ENCODE measurements at places on chromosomes 16 and 17.

GRCh38 chr16:35868630-35869029, 2409.2 kb downstream of the TP53TG3F start:
- no peak for DNase-seq

DNA sequence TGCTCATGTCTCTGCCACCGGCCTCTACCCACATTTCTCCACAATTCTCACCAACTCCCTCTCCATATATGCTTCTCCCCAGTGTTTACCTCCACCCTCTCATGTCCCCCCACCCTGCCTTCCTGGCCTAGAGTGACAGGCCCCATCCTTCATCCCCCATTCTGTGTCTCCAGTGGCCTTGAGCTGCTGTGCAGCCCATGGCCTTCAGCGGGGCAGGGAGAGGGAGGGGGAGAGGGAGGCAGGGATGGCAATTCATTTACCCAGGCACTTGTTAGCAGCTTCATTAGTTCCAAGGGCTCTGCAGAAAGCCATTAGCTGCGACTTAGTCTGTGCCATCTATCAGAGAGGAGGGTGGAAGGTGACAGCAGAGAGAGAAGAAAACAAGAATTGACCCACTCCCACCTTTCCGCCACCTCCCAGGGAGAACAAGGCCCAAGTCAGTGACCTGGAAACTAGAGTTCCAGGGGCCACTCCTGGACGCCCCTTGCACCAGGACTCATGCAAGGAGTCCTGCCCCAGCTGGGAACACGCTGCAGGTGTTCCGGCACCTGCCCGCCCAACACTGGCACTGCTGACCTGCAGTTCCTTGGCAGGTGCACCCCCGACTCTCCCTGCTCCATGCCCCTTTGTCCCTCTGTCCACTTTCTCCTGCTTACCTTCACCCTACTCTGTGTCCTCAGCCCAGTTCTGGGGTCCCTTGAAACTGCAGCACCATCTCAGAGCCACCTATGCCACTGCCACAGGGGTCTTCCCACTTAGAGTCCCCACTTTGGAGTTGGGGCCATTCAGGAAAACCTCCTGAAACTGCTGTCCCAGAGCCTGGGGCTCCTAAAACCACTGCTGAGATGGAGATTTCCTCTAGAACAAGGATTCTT, 23.5 kb upstream of the PYY start:
- DNase-seq, result no peak

DNA sequence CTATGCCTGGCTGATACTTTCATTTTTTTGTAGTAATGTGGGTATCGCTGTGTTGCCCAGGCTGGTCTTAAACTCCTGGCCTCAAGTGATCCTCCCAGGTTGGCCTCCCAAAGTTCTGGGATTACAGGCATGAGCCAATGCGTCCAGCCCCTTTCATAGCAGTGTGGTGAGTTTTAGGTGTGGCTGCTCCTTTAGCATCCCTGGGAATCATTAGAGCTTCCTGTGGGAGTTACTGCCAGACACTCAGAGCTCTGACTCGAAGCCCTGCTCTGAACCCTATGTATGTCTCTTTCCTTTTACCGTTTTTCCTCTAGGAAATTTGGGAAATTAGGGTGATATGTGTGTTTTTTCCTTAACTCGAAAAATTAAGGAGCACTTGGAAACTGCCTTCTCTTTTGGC, 44.5 kb downstream of the NDE1 start:
- no peak for DNase-seq

DNA sequence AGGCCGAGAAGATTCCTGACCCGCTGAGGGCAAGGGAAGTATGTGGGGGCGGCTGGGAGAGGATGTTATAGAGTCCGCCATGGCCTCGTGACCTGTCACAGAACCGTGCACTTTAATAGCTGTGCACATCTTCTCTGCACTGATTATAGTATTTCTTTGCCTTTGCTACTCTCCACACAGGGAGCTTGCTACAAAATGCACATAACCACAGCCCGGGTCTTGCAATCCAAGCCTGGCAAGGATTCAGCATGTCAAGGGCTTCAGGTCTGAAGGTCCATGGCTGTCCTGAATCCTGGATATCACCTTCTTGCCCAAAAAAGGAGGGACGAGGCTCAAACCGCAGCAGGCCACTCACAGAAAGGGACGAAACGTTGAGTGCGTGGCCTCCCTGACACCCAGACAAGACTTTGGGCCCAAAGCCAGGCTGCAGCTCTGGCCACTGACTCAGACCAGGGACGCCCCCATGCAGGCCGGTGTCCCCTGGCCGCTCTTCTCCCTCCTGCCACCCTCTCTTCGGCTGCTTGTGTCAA, 43.7 kb downstream of the USP22 start:
- DNase-seq, result no peak

DNA sequence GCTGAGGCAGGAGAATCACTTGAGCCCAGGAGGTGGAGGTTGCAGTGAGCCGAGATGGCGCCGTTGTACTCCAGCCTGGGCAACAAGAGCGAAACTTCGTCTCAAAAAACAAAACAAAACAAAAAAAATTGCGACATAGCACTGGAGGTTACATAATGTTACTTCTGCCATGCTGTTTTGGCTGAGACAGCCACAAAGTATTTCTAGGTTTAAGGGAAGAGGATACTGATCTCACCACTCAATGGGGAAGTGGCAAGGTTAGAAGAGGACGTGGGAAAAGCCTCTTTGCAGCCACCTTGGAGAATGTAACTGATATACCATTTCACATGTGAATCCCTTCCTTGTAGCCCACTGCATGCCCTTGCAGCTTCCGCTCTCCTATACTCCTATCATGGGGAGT, 131.2 kb upstream of the NLRP1 start:
- DNase-seq, result no peak

GRCh38 chr17:61305024-61305423, 94.6 kb upstream of the TBX2 start:
- DNase-seq, result peak; percentile 57

- no peak for DNase-seq
Measured at GRCh38 chr16:78244131-78244895, 144.9 kb downstream of the WWOX start.

DNA sequence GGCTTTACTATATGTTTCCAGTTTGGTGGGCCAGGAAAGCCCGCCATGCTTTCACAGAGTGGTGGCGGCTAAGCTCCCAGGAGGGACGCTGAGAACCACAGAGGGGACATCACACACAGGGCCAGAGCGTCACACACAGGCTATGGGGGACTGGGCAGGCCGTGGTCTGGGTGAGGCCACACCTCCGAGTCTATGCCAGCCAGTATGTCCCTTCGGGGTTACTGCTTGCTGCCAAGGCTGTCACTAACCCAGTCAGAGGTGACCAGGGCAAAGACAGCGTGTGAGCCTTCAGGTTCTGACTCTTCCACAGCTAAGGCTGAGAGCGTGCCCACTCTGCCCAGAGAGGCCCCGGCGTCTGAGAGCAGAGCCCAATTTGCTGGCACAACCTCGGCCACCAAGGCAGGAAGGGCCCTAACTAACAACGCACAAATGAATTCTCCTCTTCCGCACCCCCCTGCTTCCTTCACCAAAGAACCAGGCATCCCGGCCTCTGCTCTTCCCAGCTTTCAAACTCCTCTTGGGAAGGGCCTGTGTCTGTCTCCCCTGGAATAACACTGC, 2.9 kb downstream of the PLD6 start:
- no peak for DNase-seq

- DNase-seq, result no peak
Measured at GRCh38 chr16:86096850-86097249, 197.9 kb downstream of the IRF8 start.

DNA sequence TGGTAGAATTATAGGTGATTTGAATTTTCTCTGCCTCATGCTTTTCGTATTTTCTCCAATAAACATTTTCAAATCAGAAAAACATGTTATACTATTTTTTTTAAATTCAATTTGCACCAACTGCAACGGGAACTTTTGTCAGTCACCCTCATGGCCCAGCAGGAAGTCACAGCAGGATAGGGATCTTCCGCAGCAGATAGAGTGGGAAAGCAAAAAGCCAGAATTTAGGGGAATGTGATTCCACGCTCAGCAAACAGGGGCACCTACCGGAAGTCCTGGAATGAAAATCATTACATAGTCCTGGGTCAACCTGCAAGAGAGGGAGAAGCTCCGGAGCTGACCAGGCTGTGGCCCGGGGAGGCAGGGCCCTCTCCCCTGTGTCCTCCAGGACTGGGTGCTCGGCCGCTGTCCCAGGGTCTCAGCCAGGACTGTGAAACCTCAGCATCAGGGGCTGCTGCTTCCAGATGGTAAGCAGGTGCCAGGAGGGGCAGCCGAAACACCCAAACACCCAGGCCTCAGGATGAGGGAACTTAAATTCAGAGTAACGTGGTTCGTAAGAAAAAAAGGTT, 3.9 kb downstream of the SLC47A2 start:
- DNase-seq, result no peak

- DNase-seq, result no peak
Measured at GRCh38 chr16:89448656-89449055, 41.7 kb downstream of the ANKRD11 start.

GRCh38 chr17:63405741-63406261, 40.3 kb downstream of the CYB561 start:
- peak; percentile 76 for DNase-seq

DNA sequence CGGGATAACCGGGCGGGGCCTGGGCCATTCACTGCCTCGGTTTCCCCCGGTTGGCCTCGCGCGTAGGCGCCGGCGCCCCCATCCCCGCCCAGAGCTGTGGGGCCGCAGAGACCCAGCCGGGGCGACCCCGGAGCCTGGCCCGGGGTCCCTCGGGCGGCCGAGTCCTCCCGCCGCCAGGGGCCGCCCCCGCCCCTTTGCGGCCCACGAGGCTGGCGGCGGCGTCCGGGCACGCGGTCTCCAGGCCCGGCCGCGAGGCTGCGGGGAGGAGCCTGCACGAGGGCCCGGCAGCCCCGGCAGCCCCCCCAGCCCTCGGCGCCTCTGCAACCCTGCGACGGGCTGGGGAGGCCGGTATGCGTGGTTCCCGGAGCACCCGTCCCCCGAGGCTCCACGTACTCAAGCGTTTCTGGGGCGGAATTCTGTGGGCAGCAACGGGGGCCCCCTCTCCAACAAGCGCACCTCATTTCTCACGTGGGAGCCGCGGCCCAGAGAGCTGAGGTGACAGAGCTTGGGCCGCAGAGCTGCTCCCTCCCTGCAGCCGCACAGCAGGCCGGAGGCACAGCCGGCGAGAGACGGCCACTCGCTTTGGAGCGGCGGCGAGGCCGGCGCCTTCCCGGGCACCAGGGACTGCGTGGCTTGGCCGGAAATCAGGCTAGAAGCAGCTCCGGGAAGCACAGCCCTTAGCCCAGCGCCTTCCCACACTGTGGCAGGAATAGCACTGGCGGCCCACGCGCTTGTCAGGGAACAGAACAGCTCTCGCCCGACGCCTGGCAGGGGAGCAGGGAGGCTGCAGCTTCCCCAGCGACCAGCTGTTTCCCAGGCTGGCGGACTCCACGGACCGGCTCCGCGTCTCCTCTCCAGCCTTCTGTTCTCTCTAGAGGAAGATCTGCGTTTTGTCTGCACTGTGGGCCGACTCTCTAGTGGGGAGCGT, 867 bp upstream of the LIMD2 start:
- DNase-seq, result peak; percentile 29

DNA sequence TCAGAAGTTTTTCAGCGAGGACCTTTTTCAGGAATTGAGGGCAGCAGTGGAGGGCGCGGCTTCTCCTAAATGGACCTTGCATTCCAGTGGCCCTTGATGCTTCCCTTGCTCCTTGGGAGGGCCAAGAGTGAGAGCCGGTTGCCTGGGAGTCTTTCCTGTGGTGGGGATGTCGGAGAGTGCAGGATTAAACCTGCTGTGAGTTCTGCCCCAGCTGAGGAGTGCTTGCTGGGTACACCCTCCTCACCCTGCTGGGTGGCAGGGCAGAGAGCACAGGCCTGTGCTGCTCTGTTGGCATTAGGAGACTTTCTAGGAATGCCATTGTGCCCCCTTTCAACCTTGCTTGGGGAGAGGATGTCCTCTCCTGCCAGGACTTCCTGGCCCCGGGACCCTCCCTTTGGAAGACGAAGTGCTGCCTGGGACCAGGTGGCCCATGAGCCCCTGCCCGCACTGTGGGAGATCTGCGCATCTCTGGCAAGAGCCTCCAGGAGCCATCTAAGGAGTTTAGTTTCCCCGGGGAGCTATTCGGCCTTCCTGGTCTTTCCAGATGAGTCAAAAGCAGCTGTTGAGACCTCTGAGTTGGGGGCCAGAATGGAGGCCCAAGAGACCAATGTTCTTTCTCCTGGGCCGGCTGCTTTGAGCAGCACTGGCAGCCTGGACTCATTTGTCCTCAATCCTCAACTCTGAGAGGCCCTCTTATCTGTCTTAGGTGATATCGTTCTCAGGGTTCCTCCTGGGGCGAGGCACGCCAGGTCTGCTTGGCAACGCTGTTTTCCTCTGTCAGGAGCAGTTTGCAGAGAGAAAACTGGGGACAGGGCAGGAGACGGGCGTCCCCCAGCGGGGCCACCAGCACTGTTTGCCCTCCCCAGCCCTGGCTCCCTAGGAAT, 5.6 kb downstream of the LLGL2 start:
- no peak for DNase-seq

- DNase-seq, result peak; percentile 31
Measured at GRCh38 chr16:50208460-50208931, 55.4 kb downstream of the TENT4B start.

- DNase-seq, result no peak
Measured at GRCh38 chr16:54944002-54944401, 13.3 kb downstream of the IRX5 start.

- DNase-seq, result peak; percentile 49
Measured at GRCh38 chr17:58786586-58787295, 31.1 kb downstream of the PPM1E start.

DNA sequence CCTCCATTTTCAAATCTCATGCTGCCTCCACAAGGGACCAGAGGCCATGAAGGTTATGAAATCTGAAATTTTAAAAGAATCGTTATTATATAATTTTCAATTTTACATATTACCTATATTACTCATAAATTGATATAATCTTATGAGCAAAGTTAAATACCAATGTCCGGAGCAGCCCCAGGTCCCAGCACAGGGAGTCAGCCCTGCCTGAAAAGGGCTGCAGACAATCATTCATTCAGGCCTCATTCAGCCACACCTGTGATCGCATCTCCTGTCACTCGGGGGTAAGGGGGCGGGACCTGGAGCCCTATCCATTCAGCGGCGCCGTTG, 172.5 kb downstream of the AHSP start:
- DNase-seq, result no peak

DNA sequence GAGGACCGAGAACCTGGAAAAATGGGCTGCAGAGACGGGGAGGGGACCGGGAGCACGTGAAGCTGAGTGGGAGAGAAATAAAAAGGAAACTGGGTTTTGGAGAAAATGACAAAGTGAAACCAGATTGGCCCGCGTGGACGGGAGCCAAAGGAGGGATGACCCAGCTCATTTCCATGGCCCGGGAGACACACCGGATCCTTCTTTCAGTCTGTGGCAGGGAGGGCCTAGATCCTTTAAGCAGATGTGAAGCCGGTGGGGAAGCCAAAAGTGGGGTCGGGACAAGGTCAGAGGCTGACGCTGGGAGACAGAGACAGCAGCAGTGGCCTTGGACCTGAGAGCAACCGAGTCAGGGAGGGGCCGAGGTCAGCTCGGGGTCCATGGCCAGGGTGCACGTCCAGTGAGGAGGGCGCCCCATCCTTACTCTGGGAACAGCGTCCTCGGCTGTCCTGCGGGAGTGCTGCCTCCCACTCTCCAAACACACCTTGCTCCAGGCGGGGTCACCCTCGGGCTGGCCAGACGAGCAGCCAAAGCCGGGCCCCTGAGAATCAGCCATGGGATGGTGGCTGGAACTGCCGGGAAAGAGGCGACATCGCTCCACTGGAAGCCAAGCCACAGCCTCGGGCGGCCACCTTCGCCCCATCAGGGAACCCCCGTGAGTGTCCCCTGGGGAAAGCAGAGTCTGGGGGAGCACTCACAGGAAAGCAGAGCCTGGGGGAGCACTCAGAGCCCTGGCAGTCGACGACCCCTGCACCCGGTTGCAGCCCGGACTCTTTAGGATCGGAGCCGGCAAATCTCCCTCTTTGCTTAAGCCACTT, 17.3 kb downstream of the CA5A start:
- DNase-seq, result peak; percentile 57
